Cerebellar cortex (tissue), 1 donor: ENCODE measurements at places on chromosomes 1 and 21.

GRCh38 chr1:87942165-87942564 lies 613.5 kb downstream of the LMO4 start:
- DNase-seq = no peak

GRCh38 chr1:58409336-58409735 lies 137.2 kb downstream of the OMA1 start:
- no peak for DNase-seq

- no peak for DNase-seq
Measured at GRCh38 chr1:42006836-42007235, 88.1 kb upstream of the HIVEP3 start.

- DNase-seq = no peak
Measured at GRCh38 chr1:198495631-198496030, 44.8 kb downstream of the ATP6V1G3 start.

GRCh38 chr1:94528299-94528698 lies 13.3 kb downstream of the F3 start:
- peak; percentile 16 for DNase-seq

DNA sequence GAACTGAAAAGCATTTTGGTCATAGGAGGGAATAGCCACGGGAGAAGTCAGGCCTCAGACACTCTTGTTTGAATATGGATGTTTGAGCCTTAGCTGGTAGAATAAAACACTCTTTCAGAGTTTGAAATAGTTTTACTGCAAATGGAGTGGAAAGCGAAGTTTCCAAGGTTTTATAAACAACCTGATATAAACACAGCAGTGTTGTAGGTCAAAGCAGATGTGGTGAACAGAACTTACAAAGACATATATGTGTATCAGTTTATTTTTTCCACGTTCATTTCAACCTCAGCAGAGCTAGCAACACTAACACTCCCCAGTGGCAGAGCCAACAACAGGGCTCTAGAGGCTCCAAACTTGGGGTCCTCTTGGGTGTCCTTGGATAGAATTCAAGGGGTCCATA lies 89.9 kb downstream of the WLS start:
- DNase-seq = no peak

- DNase-seq = no peak
Measured at GRCh38 chr1:152502496-152503180, 8.0 kb upstream of the LCE5A start.

- no peak for DNase-seq
Measured at GRCh38 chr1:22628698-22629444, 7.6 kb upstream of the C1QA start.

DNA sequence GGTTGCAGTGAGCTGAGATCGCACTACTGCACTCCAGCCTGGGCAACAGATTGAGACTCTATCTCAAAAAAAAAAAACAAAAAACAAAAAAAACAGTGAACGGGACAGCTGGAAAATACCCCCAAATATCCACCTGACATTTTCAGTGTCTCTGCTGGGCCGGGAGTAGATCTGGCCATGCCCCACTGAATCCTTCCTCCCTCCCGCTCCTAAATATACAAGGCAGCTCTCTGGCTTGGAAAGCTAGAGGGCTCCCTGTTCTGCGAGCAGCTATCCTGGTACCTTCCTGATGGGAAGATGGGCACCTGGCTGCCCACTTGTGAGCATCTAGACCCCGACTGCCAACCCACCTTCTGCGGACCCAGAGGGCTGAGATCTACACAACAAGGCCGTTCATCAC lies 21.4 kb downstream of the SPSB1 start:
- no peak for DNase-seq

- peak; percentile 84 for DNase-seq
Measured at GRCh38 chr1:226979517-226980121, 39.5 kb downstream of the COQ8A start.

DNA sequence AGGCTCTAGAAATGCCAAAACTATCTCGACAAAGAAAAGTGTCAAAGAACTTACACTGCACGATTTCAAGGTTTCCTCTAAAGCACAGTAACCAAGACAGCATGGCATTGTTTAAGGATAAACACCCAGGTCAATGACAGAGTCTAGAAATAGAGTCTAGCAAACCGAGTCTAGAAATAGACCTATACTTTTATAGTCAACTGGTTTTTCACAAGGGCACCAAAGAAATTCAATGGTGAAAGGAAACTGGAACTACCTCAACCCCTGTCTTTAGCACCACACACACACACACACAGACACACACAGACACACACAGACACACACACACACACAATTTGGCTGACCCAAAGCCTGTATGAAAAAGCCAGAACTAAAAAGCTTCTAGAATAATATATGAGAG lies 67.1 kb upstream of the PGBD5 start:
- no peak for DNase-seq

DNA sequence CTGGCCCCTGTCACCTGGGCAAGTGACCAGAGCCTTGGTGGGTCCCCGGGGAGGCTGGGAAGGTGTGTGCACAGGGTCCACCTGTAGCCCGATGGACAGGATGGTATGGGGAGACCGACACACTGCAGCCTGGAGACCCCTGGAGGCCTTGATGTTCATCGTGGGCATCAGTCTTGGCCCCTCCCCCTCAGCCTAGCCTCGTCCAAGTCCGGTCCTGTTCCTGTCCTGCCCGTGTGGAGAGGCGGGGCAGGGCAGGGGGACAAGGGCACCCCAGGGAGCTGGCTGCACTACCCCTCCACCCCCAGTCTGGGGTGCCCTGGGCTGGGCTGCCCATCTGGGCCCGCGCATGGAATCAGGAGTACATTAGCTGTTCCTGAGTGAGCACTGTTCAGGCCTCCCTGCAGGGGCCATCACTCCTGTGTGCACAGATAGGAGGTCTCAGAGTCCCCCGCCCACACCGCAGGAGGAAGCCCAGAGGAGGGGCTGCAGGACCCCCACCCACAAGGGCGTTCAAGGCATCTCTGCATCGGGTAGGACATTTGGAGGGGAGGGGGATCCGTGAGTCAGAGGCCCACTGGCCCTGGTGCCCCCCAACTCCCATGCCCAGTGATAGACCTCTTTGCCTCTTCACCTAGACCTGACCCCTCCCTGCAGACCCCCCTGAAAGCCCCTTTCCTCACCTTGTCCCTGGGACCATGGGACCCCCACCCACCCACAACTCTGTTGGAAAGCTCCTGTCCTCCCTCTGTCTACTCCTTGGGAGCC lies 63.2 kb downstream of the WNT9A start:
- no peak for DNase-seq

GRCh38 chr1:97384294-97384968 lies 536.4 kb downstream of the DPYD start:
- DNase-seq = no peak

GRCh38 chr21:31374395-31374794 lies 30.3 kb upstream of the TIAM1 start:
- DNase-seq = no peak

DNA sequence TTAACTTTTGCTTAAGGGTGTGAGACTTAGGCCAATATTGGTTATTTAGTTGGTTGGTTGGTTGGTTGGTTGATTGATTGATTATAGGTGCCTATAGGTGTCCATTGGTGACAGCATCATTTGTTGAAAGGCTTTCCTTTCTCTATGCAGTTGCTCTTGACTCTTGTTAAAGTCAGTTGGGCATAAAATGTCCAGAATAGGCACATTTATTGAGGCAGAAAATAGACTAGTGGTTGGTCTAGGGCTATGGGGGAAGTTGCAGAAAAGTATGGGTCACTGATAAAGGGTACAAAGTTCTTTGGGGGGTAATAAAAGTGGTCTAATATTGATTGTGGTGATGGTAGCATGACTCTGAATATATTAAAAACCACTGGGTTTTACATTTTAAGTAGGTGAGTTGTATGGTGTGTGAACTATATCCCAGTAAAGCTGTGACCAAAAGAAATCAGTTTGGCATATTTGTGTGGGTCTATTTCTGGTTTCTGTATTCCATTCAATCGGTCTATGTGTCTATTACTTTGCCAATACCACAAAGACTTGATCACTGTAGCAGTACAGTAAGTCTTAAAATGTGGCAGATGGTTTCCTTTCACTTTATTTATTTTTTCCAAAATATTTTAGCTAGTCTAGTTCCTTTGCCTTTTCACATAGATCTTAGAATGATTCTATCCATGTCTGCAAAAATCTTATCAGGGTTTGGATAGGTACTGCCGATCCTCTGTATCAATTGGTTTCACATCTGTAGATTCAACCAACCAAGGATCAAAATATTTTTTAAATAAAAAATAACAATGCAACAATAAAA lies 63.0 kb downstream of the ATP1A1 start:
- DNase-seq = no peak
